ENCODE measurements at places on chromosomes 13 and 19.

- DNase-seq = peak; percentile 63
Measured at GRCh38 chr19:35648017-35648961, at the start of gene COX6B1. Gene COX6B1 (plus strand): TSS chr19:35648323. CDS start chr19:35651244, 2,921 bp downstream.

GRCh38 chr19:46111376-46111775, 13.1 kb downstream of the IGFL3 start:
- DNase-seq = no peak

DNA sequence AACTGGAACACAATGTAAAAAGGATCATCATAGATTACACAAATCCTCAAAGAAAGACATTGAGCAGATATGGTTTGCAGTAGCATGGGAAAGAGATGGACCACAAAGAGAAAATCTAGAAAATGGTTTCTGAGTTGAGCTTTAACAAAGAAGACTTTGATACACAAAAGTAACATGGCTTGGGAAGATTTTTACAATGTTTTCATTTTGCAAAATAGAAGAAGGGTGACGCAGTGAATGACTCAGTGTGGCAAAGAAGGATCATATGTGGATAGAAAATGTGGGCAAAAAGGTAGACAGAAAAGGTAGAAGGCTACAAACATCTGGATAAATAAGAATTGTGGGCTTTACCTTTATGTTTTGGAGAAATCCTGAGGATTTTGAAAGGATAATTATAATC, 1220.5 kb downstream of the PCDH17 start:
- DNase-seq = no peak

- no peak for DNase-seq
Measured at GRCh38 chr19:3664879-3665642, 35.2 kb downstream of the PIP5K1C start.

GRCh38 chr19:49875857-49876421, 1.2 kb downstream of the AKT1S1 start:
- DNase-seq = no peak

DNA sequence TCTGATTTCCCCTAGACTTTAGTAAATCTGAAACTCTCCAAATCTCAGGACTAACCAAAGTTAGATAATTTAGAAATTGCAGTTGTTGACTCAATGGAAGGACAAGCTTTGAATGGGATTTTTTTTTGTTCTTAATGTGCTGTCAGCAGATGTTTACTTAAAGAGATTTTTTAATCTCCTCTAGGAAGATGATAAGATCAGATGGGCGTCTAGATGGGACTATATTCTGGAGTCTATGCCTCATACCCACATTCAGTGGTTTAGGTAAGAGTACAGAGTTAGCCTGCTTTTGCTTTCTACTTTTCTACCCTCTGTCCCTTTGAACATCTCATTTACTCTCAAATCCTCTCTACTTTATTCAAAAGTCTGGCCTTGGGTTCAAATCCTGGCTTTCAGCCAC, 39.3 kb downstream of the TM9SF2 start:
- DNase-seq = no peak

- DNase-seq = no peak
Measured at GRCh38 chr13:53783471-53783870, 754.9 kb downstream of the OLFM4 start.

DNA sequence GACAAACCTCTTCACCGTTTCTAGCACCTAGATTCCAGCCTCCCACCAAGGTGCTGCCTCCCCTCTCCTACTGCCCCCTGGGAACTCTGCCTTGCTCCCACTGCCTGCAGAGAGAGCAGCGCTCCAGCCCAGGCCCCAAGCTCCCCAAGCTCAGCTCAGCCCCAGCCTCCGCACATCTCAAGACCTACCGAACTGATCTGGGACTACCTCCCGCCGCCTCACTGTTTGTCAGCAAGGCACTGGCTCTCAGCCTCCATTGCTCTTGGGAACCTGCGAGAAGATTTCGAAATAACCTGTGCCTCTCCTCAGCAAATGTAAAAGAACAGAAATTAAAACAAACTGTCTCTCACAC, 92.4 kb upstream of the GPR183 start:
- no peak for DNase-seq

- no peak for DNase-seq
Measured at GRCh38 chr13:38590796-38591507, 95.9 kb upstream of the FREM2 start.

DNA sequence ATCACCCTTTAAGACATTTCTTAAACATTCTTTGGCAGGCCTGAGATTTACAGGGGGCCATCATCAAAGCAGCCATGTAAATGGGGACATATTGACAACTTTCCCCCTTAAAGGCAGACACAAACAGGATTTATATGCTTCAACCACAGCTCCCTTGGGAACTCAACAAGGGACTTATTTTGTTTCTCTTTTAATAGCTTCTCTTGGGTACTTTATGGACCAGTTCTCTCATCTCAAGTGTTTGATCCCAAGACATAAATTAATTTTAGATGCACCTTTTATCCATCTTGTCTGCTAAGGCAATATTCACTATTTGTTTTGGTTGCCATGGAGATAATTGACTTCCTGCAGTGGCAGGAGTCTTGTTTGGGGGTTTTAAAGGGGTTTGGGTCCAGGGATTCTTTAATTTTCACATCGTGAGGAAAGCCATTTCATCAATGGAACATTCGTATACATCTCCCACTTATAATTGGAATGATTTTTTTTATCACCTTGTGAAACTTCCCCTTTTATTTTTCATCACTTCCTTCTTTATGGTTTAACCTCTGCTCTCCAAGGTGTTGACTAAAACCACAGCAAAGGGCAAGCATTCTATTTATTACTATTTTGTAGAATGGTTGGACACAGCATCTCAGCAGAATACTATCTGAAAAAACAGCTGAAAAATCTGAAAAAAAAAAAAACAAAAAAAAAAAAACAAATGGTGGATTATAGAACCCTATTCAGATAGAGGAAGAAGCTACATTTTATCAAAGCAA, 726.0 kb downstream of the DIAPH3 start:
- DNase-seq = no peak

DNA sequence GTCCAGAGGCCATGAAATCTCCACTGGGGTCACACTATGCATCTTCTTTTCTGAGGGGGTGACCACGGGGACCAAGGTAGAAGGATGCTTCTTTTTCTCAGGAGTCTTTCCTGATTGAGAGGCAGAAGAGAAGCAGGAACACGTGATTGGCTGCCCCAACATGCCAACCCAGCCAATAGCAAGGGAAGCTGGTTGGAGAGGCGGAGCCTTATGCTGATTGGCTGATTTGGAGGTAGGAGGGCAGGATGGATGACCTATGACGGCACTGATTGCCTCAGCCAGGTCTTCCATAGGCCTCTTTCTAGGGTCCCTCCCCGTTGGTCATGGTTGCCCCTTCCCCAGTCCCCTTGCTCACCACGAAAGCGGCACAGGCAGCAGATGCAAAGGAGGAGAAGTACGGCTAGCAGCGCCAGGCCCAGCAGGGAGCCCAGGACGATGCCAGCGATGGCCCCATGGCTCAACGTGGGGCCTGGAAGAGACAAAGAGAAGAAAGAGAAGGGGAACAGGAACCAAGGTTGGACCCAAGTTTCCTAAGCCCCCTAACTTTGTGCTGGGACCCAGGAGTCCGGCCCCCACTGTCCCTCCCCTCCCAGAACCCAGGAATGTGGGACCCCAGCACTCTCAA, 8.0 kb downstream of the VSIG10L start:
- DNase-seq = no peak
